ENCODE measurements at places on chromosomes 1 and 21.

GRCh38 chr1:104238991-104239390, 489.3 kb downstream of the AMY1C start:
- no peak for DNase-seq

DNA sequence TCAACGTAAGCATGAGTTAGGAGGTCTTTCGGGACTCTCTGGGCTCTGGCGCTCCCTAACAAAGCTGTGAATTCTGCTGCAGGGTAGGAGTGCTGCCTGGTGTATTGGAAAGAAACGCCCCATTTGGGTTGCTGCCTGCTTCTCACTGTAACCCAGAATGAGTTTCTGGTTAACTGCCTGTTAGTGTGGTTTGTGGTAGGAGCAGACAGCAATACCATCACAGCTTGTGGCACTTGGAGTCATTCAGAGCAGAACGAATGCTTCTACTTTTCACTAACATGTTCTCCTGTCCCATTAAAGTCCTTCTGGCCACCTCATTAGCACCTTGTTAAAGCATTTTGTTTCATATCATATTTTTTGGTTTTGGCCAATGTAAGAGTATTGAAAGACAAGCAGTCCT, 18.1 kb downstream of the MAP3K7CL start:
- no peak for DNase-seq

GRCh38 chr1:213693864-213694263, 293.9 kb upstream of the PROX1 start:
- no peak for DNase-seq

DNA sequence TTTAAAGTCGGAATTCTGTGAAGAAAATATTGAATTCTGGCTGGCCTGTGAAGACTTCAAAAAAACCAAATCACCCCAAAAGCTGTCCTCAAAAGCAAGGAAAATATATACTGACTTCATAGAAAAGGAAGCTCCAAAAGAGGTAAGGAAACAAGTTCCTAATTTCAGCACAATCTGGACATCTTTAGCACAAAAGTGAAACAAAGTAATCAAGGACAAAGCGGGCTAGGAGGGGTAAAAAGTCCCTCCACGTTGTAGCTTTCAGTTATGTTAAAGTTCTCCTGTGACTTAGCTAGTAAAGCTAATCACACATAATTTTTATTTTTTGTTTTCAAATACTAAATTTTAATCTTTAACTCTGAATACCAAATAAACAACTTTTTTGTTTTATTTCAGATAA, 2.2 kb downstream of the RGS2 start:
- DNase-seq = no peak

DNA sequence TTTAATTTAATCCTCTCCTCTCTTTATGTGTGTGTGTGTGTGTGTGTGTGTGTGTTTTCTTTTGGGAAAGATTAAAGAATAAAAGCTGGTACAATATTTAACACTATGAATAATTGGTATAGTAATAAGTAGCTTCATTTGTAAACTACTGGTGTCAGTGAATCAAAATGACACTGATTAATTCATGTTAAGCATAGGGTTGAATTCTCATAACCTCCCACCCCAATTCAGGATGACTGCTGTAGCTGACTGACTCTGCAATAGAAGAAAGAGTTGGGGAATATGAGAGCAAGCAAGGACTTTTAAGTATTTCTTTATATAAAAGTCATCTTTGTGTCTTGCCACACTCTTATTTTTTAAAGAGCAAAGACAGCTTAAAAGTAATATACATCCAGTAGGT, 13.1 kb downstream of the SLC30A7 start:
- no peak for DNase-seq

- DNase-seq = no peak
These were observed 124.8 kb downstream of the TNR start for GRCh38 chr1:175618559-175618958.

- no peak for DNase-seq
These were observed 164.1 kb upstream of the IGSF21 start for GRCh38 chr1:17943506-17943905.

DNA sequence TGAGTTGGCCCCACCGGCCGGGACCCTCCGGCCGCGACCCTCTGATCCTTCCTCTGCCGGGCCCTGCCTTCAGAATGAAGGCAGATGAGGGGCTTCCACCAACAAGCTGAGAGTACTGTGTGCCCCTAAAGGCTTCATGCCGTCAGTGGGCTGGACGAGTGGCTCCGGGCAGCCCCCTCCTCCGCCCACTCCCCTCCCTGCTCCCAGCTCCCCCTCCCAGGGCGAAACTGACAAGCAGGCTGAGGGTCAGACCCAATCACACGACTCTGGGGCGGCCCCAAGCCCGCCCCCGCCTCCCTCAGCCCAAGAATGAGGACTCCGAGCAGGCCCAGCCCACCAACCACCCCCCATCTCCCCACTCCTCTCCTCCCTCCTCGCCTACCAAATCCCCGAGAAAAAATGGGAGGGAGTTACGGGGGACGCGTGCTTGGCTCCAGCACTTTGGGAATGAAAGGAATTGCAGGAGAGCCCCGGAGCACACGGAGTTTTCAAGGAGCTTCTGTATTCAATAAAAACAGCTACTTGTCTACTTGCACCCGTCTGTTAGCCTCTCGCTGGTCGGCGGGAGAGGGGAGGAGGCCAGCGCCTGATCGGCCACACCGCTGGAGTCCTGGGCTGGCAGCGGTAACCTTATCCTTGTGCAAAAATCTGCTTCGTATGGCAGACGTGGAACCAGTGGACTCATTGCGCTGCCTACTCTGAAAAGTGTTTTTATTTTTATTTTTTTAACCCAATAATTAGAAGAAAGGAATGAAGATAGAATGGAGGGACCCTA, at the start of gene COL11A1:
Gene COL11A1 (minus strand): TSS at position 147 of the 775 bp plus-strand sequence. CDS start 344 bp downstream, outside the sequence.
- DNase-seq = peak; percentile 73

DNA sequence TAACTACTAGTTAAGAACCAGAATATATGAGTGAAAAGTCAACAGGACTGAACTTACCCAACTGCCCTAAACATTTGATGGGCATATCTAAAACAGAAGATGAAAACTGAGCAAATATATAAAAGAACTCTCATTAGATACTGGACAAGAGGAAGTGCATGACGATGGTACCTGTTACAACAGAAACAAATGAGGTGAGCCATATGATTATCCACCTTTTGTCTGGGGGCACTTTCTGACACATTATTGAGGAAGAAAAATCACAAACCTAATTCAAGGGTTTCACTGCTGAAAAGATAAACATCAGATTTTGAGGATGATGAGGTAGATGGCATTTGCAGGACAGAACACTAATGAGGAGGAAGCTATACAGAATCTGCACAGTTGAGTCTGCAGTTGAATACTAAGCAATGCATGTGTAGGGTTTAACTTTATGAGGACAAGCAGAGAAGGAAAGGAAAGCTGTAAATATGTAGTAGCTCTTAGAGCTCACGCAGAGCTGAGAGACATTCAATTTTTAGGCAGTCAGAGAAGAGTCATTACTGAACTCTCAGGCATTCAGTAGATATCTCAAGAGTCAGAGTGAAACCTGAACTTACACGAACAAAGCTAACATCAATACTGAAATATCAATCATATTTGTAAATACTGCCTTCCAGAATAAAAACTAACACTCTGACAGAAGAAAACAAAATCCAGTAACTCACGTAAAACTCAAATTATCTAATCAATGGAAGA, 262.1 kb downstream of the AKT3 start:
- DNase-seq = no peak

- no peak for DNase-seq
These were observed 16.1 kb upstream of the GPR153 start for GRCh38 chr1:6276811-6277555.

DNA sequence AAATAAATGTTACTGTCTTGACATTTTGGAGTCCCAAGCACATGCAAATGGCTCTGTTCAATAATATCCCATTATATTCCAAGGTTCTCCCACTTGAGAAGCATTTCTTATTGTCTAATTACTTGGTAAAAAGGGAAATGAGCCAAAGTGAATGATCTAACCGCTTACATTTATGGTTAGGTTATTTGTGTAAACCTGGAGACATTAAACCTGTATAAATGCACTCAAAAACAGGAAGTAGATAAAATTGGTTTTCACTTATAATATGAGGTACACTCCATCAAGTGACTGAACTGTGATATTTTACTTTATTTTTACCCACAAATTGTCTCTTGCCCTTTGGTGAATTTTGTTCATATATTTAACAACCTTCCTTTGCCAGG, 26.8 kb downstream of the KIF1B start:
- no peak for DNase-seq

DNA sequence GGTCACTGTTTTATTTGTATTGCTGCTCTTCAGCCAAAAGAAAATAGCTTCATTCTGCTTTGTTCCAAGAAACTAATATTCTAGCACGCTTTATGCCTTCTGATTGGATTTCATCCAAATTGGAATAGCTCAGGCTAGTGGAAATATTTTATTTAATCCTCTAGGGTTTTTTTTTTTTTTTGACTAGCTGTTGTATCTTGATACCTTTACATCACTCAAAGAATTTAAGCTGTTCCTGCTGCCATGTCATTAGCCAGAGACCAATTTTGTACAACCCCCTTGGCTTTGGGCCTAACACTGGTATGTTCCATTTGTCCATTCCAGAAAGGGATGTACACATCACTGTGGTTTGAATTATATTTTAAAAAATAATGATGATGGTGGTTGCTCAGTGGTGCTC, 103.0 kb downstream of the DISC1 start:
- DNase-seq = no peak

GRCh38 chr1:76547916-76548315, 319.4 kb upstream of the ST6GALNAC5 start:
- DNase-seq = no peak

DNA sequence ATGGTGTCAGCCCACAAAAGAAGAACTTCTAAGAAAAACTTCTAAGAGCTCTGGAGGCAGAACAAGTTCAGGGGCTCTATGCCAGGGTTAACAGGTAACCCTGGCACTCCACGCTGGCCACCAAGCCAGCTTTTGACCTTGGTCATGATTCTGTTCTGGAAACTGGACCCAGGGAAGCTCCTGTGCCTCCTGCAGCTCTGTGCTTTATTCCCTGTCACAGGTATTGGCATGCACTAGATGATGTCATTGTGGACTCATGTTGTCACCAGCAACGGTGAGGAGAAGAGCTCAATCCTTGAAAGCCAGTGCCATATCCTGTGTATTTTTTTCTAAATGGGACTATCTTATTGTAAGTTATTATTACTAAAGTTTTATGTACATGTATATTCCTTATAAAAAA, 56.7 kb upstream of the GCLM start:
- no peak for DNase-seq

- no peak for DNase-seq
These were observed 803.8 kb downstream of the ADGRL2 start for GRCh38 chr1:82604524-82604923.

GRCh38 chr21:17472182-17472581, 40.7 kb upstream of the CXADR start:
- DNase-seq = no peak

- DNase-seq = no peak
These were observed 5.0 kb upstream of the GABRD start for GRCh38 chr1:2014181-2014580.

DNA sequence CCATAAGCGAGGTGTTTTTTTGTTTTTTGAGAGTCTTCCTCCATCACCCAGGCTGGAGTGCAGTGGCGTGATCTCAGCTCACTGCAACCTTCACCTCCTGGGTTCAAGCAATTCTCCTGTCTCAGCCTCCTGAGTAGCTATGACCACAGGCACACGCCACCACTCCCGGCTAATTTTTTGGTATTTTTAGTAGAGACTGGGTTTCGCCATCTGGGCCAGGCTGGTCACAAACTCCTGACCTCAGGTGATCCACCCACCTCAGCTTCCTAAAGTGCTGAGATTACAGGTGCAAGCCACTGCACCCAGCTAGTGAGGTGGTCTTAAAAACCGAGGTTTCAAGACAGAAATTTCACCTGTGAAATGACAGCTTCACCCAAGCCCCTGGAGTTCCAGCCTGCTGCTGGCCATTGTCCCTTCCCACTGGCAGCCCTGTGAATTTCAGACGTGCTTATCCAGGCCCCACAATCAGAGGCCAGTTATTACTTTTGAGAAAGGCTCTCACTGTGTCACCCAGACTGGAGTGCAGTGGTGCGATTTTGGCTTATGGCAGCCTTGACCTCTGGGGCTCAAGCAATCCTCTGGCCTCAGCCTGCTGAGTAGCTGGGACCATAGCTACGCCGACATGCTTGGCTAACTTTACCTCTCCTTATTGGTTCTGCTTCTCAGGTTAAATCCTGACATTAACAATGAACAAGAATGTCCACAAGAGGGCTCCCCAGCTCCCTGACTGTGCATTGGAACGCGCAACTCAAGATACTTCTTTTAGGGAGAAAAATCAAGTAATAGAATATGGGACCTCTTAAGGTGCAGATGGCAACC, 19.4 kb downstream of the ENO1 start:
- no peak for DNase-seq

DNA sequence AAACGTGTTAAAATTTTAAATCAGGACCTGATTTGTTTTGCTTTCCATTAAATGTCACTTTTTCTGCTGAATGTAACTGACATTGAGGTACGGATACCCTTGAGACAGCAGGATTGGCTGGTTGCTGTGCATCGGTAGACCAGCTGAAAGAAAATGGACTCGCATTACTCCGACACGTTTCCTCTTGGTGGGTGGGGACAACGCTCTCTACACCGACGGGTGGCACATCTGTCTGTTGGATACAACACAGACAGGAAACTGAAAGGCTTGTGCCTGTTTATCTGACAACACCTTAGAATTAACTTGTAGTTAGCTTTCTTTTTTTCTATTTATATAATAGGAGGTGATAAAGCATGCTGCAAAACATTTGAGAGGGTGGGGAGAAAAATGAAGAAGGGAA, 19.4 kb downstream of the PRPF38A start:
- DNase-seq = no peak

GRCh38 chr1:225541383-225541782, 111.5 kb downstream of the ENAH start:
- DNase-seq = no peak

- no peak for DNase-seq
These were observed 298.9 kb downstream of the KCNT2 start for GRCh38 chr1:196309386-196309785.

DNA sequence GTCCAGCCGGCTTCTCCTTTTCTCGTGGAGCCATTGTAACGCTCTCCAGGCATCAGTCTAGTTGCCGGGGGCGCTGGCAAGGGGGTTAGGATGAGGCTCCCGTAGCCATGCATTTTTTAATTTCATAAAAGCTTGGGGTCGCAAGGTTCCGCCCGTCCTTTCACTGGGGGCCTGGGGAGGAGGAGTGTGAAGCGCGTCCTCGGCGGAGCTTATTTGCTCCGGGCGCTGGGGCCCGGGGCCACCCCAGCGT, 1.6 kb downstream of the ADGRL2 start:
- DNase-seq = no peak

GRCh38 chr1:232381394-232382100, 248.4 kb downstream of the SIPA1L2 start:
- DNase-seq = no peak

- DNase-seq = no peak
These were observed 87.2 kb downstream of the MAN1C1 start for GRCh38 chr1:25703671-25704266.

GRCh38 chr1:150863724-150864123, 12.7 kb downstream of the ARNT start:
- no peak for DNase-seq

- DNase-seq = no peak
These were observed 6.5 kb upstream of the PDXK start for GRCh38 chr21:43712268-43712942.
